Cardiac muscle cell (in vitro differentiated cells and primary cell): ENCODE measurements at places on chromosomes 11 and 22.

GRCh38 chr22:48926136-48926535, 901.5 kb downstream of the BRD1 start:
- no peak for DNase-seq

GRCh38 chr11:6248248-6248647, 9.4 kb downstream of the CNGA4 start:
- peak; percentile 94 for DNase-seq

DNA sequence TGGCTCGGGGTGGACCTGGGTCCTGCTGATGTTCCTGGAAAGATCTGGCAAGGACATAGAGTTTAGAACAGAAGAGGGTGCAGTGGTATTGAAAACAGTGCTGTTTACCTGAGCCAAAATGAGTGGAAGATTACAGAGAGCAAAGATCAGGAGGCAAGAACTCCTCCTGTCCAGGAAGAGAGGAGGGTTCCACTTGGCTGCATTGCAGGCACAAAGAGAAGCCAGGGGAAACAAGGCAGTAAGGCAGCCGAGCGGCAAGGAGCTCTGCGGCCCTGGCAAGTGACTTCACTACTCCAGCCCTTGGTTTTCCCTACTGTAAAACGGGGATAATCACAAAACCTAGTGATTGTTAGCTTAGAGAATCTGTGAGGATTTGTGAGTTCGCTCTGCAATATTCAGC, 3.7 kb upstream of the PACSIN2 start:
- no peak for DNase-seq

DNA sequence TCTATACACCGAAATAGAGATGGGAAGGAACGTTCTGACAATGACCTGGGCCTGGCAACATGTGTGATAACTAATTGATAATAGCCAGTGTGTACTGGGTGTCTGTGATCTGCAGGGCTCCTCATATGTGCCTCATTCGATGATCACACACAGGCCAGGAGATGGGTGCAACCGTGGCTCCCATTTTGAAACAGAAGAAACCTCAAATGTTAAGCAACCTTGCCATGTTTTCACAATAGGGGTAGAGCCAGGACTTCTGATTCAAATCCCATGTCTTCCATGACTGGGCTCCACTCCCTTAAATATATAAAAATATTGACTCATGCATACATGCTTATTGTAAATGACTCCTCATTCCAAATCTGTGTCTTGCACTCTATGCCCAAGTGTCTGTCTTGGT, 11.1 kb downstream of the APOL3 start:
- DNase-seq = peak; percentile 33

DNA sequence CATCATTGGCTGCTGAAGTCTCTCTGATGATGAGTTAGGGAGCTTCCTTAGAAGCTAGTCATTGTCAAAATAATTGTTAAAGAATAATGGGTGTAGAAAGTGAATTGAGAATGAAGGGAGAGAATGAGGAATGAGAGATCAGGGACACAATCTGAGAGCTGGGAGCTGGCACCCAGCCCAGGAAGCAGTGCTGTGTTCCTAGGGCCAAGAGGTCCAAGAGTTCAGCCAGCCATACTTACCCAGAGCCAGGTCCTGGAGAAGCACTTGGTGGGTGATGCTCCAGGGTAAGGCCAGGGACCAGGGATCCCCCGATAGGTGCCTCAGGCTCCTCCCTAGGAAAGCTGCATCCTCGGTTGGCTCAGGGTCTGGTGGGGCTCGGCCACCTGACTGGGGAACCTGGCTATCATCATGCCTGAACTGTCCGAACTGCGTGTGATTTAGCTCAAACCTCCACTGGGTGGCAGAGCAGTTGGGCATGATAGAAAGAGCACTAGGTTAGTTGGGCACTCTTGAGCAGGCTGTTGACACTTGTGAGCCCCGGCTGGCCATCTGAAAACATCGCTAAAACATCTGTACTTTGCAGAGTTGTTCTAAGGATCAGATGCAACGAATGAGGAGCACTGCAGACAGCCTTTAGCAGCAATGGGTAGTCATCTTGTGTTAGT, 123.9 kb upstream of the NCAM1 start:
- peak; percentile 42 for DNase-seq
